Thoracic aorta (tissue), 2 donors: ENCODE measurements at places on chromosomes 16 and 17. TPM values are rescaled to one million over a fixed set of nuclear protein-coding genes. Genes with fewer than 3 reads are reported as not detected.

DNA sequence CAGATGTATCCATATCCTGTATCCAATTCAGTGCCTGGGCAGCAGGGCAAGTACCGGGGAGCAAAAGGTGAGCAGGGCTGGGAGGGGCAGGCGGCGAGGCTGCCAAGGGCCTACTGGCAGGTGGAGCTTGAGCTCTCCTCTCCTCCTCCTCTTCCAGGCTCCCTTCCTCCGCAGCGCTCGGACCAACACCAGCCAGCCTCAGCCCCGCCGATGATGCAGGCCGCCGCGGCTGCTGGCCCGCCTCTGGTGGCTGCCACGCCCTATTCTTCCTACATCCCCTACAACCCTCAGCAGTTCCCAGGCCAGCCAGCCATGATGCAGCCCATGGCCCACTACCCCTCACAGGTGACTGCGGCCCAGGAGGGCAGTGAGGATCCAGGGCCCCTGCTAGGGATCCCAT, 11.6 kb downstream of the ATXN2L start:
- DNase-seq = no peak

DNA sequence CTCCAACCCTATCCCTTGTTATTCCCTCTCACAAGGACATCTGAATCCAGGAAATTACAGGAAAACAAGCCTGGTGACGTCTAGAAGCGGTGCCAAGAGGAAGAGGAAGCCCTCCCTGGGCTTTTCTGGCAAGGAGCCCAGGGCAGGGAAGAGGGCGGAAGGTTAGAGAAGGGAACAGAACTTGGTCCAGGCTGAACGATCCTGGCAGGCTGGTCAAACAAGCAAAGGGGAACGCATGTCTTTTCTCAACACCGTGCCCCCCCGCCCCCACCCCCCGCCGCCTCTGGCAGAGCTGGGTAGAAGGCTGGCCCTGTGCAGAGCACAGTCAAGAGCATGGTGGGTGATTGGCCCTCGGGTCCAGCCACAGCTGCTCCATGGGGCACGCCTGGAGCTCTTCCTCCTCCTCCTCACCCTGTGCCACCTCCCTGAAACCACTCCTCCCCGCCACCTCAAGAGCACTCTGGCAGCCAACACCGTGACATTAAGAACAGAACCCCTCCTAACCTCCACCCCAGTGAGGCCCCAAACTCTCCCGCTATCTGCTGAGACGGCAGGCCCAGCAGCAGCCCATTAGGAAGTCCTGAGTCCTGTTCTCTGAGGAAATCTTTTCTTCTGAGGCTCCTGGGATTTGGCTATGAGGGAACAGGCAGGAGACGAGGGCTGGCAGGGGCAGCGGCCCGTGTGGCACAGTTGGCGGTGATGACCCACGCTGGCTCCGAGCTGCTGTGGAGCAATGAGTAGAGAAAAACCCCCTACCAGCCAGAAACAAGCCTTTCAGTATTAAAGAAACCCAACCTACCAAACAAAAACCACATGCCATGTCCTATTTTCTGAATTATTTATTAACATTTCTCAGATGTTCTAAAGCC, 7.3 kb downstream of the C16orf86 start:
- no peak for DNase-seq

PRSS21 gene
- 0.54 TPM for total RNA-seq

PLLP gene
- 8.6 TPM for total RNA-seq

- no peak for DNase-seq
Observed at GRCh38 chr16:86834451-86835035, 256.2 kb downstream of the FOXL1 start.

VAT1L gene
- 27.1 TPM for total RNA-seq

GRCh38 chr17:29074488-29074887, 31.5 kb downstream of the PIPOX start:
- no peak for DNase-seq

- no peak for DNase-seq
Observed at GRCh38 chr17:51050291-51051033, 70.2 kb downstream of the SPAG9 start.

DNA sequence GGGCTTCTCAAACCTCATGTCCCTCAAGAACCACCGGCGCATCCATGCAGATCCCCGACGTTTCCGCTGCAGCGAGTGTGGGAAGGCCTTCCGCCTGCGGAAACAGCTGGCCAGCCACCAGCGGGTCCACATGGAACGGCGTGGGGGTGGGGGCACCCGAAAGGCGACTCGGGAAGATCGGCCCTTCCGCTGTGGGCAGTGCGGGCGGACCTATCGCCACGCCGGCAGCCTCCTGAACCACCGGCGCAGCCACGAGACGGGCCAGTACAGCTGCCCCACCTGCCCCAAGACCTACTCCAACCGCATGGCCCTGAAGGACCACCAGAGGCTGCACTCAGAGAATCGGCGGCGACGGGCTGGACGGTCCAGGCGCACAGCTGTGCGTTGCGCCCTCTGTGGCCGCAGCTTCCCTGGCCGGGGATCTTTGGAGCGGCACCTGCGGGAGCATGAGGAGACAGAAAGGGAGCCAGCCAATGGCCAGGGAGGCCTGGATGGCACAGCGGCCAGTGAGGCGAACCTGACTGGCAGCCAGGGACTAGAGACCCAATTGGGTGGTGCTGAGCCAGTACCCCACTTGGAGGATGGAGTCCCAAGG, 5.9 kb downstream of the ZNF646 start:
- no peak for DNase-seq

GRCh38 chr17:76161619-76162266, 20.7 kb upstream of the FOXJ1 start:
- DNase-seq = no peak
